GM06990 (cell line): ENCODE measurements at places on chromosomes 2 and 18.

DNA sequence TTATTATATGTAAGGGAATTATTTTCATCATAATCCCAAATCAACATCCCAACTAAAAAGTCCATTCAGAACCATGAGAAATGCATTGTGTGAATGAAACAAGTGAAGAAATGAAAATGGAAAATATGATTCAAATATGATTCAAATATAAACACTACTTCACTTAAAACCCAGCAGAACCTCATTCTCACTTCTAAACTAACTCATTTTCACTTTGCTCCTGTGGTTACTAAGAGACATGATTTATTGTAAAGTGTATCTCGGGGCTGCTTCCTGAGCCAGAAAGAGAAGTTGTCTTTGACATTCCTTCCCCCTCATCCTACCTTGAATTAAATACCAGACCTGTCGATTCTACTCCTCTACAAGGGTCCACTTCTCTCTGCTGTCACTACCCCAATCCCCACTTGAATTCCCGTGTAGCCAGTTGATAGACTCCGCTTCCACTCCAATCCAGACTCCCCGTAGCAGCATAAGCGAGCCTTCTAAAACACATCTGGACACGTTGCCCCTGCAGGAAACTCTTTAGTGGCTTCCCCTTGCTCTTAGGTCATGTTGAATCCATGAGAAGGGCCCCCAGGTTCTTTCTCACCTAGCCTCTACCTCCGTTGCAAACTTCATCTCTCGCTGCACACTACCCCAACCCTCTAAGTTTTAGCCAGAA is 697.0 kb upstream of the ID2 start:
- DNase-seq = peak; percentile 40

GRCh38 chr2:127217470-127218325 is 2.4 kb downstream of the CYP27C1 start:
- no peak for DNase-seq

DNA sequence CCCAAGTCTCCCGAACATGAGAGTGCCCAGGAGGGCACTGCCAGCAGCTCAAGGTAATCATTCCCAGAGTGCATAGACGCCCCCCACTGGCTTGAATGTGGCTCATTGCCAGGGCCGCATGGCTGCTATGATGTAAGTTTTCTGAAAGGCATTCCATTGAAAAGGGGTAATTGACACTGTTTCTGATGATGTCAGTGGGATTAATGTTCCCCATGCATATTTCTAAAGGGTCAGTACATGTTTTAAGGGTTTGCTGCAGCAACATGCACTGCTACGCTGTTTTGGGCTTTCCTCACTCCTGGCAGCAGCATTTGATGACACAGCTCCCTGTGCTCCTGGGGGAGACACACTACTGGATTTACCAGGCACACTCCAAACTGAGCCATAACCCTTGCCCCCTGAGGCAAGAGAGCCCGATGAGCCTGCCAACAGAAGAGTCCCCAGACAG is 36.7 kb downstream of the KIAA2012 start:
- DNase-seq = no peak

- DNase-seq = no peak
Observed at GRCh38 chr18:59276047-59276446, 2.8 kb upstream of the RAX start.

DNA sequence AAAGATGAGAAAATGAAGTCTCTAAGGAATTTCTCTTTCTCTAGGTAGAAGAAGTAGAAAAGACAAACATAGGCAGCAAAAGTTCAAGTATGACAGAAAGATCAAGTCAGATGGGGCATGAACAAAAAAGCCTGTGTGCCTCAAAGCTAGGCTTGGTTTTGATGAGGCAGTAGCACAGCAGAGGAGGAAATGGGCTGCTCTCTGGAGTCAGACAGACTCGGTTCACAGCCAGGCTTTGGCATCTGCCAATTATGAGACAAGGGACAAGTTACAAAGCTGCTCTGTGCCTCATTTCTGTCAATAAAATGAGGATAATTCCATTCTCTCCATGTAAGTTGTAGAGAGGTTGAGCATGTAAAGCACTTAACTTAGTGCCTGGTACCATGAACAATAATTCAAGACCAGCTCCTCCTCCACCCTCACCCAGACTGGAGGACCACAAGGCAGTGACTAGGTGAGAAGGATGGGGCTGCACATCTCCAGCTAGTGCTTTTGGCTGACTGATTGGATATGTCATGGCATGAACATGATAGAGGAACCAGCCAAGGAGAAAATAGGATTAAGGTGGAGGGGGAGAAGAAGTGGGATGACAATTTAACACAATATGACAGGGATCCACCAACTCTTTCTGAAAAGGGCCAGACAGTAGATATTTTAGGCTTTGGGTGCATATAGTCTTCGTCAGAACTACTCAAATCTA is 84.6 kb downstream of the TMEM163 start:
- DNase-seq = no peak

DNA sequence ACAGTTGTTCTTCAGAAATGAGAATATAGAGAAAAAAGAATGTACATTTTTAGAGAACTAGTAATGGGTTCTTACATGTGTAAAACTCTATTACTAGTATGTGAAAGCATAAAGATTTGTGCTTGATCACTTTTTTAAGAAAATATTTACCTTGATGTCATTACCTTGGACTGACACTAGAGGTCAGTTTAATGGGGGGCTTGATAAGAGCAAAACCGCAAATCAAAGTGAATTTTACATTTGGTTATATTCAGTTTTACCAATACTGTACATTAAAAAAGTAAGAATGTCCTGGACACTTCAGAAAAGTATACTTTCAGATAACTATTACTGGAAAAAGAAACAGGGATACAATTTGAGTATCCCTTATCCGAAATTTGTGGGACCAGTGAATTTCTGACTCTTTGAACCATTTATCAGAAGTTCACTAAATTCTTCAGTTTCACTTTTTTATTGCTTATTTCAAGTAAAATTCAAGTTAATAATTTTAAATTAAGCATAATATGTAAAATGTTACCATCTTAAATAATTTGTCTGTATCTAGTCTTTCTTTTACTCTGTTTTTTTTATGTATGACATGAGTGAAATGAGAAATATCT is 1149.5 kb downstream of the DSC3 start:
- no peak for DNase-seq

DNA sequence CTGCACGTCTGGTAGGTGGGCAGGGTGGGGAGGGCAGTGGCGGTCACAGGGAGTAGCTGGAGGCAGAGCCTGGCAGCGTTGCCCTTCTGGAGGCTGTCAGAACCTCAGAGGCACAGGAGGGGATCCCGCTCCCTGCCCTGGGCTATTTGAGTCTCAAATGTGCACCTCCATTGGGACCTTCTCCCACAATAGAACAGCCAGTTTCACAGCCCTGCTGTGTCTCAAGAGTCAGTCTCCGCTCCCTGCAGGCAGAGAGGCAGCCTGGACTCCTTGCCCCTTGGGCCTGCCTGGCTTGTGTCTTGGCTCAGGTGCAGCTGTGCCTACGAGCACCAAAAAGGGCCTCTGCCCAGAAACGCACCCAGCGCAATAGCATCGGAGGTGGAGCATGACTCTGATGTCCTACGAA is 57.4 kb downstream of the FAM168B start:
- no peak for DNase-seq

GRCh38 chr2:46703588-46703987 is 212.0 kb downstream of the MCFD2 start:
- DNase-seq = peak; percentile 29

GRCh38 chr2:193199322-193199721 is 1004.6 kb upstream of the TMEFF2 start:
- no peak for DNase-seq

DNA sequence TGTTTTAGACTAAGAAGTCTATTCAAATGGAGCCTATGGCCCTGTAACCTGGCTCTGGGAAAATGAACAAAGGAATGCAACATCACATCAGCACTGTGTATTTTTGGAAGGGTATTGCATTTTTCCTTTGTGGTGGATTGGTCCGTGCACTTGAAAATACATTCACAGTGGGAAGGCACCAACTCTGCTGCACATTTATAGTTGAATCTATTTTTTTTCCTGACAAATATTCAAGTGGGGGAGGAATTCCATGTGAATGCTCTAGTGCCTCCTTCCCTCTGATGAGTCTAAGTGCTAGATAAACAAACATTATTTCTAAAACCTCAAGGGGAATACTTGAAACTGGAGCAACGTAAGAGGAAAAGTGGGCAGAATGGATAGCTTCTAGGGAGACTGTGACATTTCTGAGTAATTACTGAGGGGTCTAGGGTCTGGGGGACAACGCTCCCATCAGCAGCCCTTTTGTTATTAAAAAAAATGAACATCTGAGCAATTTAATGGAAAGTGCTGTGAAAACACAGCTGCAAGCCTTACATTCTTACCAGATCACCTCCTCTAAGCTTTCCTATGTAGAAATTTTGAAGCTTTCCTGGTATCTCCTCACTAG is 208.2 kb downstream of the SLC8A1 start:
- DNase-seq = no peak

DNA sequence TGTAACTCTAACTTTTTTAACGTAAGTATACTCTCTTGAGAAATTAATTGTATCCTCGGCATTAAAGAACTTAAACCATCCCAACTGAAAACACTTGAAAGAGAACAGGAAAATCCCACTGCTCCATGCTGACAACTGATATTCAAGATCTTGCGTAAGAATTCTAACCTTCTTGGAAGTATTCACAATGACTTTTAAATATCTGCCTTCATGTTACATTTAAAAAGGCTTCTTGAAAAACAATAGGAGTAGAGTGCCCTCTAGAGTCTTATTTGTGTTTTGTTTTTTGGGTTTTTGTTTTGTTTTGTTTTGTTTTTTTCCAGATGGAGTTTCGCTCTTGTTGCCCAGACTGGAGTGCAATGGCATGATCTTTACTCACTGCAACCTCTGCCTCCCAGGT is 65.4 kb upstream of the DNAJC10 start:
- DNase-seq = peak; percentile 15
